GM18507 (cell line): ENCODE measurements at places on chromosomes 16 and 17.

DNA sequence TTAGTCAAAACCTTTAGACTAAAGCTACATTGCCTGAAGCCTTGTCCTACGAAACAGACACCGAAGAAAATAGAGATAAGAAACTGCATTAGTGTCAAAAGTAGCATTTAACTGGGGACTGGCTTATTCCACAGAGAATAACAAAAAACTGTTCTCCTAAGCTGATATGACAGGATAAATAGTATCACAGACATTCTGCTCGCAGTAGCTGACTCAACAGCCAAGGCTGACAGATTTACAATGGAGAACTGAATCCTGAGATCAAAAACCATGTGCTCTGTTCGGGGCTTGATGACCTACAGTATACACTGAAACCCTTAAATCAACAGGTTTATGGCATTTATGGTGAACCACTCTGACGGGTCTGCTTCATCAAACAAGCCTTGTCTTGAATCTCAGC lies 25.5 kb downstream of the ADAMTS18 start:
- no peak for DNase-seq

GRCh38 chr16:35745821-35746248 lies 2286.4 kb downstream of the TP53TG3F start:
- no peak for DNase-seq

GRCh38 chr16:66845791-66846221 lies 1.6 kb downstream of the CA7 start:
- no peak for DNase-seq

GRCh38 chr17:29136998-29137730 lies 43.0 kb downstream of the MYO18A start:
- DNase-seq, result no peak

GRCh38 chr17:72782985-72783701 lies 309.3 kb downstream of the SLC39A11 start:
- no peak for DNase-seq

- no peak for DNase-seq
Observed at GRCh38 chr16:88804173-88804551, 573 bp downstream of the CDT1 start.

DNA sequence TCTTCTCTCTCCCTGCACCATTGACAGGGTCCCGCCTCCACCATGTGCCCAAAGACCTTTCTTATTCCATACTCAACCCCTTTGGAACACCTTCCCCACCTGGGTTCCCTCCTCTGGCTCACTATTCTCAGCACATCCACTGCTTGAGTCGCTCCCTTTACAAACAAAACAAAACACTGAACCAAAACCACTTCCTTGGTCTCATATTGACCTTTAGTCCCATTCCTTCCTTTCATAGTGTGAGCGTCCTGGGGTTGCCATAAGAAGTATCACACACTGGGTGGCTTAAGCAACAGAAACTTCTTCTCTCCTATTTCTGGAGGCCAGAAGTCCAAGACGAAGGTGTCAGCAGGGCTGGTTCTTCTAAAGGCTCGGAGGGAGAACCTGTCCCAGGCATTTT lies 6.1 kb upstream of the TNRC6C start:
- DNase-seq, result no peak

- DNase-seq, result peak; percentile 43
Observed at GRCh38 chr17:2087597-2088211, 32.8 kb downstream of the HIC1 start.

DNA sequence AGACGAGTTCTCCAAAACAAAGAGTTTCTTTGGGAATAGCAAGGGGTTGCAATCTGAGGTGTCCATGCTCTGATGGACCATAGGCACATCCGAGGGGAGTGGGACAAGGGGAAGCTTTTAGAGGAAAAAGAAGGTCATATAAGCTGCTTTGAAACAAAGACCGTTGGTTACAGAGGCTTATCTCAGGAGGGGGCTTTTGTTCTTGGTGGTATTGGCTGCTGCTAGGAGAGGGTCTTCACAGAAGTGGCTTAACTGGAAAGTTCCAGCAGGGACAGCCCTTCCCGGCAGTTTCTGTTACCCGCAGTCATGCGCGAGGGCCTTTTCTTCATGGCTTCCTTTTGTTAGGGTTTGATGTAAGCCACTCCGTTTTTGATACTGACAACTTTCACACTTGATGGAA lies 76.0 kb downstream of the RAP1GAP2 start:
- no peak for DNase-seq

GRCh38 chr17:37691807-37692206 lies 48.6 kb upstream of the DDX52 start:
- DNase-seq, result no peak

DNA sequence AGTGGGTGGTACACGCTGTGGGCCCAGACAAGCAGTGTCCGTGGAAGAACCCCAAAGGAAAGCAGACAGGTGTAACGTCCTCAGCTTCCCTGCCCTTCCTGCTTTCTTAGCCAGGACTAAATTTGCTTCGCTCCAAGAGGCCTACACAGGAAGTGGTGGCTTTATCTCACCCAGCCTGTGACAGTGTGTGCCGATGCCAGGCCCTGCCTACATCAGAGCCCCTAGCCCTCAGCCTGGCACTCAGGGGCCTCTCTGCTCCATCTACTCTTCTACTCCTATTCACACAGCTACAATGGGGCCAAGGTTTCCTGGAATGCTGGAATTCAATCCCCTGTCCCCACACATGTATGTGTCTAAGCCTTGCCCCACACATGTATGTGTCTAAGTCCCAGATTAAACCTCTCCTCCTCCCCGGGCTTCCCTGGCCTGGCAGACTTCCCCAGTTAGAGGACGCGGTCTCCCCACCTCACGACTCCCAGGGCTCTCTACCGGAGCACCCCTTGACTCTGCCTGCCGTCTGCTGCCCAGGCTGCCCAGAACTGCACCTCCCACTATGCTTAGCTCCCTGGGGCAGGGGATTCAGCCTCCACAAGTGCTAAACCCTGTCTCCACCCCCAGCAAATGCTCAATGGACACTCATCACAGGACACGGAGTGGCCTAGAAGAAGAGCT lies 8.2 kb downstream of the PGAP3 start:
- no peak for DNase-seq

- no peak for DNase-seq
Observed at GRCh38 chr16:51120730-51121347, 30.2 kb downstream of the SALL1 start.

DNA sequence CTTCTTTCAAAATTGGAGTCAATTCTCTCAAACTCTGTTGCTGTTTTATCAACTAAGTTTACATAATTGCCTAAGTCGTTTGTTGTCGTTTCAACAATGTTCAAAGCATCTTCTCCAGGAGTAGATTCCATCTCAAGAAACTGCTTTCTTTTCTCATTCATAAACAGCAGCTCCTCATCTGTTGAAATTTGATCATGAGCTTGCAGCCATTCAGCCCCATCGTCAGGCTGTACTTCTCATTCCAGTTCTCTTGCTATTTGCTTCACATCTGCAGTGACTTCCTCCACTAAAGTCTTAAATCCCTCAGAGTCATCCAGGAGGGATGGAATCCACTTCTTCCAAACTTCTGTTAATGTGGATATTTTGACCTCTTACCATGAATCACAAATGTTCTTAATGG lies 230.6 kb downstream of the IRF8 start:
- DNase-seq, result no peak

DNA sequence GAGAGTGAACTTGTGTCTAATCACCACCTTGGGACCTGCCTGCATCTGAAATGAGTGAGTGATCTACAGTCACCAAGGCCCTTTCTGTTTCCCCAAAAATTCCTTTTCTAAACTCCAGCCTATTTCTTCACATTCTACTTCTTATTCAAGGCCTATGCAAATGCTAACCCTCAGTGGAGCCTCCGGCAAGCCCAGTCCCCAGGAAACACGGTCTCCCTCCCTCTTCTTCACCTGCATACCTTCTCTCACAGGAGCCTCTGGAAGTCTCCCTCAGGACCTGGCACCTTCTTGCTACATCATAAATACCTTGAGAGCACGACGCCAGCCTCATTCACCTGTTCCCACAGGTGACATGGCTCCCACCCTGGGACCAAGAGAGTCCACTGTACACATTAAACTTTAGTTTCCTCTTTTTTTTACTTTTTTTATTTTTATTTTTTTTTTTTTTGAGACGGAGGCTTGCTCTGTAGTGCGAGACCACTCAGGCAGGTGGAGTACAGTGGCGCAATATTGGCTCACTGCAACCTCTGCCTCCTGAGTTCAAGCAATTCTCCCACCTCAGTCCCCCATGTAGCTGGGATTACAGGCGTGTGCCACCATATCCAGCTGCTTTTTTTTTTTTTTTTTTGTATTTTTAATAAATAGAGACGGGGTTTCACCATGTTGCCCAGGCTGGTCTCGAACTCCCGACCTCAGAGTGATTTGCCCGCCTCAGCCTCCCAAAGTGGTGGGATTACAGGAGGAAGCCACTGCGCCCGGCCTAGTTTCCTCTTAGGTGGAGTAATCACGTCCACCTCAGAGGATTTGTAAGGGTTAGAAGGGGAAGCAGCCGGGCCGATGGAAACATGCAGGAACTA lies 97.3 kb downstream of the ANKRD11 start:
- no peak for DNase-seq

- DNase-seq, result no peak
Observed at GRCh38 chr17:2721603-2722002, 10.0 kb upstream of the CLUH start.

DNA sequence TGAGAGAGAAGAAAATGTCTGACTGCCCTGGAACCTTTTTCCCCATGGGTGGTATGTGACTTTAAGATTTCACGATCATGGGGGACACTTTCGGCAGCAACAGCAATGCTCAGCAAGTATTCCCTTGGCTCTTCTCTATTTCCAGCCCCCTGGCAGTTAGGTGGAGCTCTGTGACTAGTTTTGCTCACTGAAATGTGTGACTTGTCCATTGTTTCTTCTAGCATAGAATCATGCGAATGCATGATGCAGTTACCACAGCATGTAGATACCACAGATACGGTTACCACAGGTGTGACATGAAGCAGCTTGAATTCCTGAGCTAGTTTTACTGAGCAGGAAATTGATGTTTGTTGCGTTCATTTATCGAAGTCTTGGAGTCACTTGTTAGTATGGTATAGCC lies 1034.5 kb upstream of the EEF2KMT start:
- DNase-seq, result no peak

- DNase-seq, result no peak
Observed at GRCh38 chr16:28607116-28607623, 2.7 kb downstream of the SULT1A1 start.

DNA sequence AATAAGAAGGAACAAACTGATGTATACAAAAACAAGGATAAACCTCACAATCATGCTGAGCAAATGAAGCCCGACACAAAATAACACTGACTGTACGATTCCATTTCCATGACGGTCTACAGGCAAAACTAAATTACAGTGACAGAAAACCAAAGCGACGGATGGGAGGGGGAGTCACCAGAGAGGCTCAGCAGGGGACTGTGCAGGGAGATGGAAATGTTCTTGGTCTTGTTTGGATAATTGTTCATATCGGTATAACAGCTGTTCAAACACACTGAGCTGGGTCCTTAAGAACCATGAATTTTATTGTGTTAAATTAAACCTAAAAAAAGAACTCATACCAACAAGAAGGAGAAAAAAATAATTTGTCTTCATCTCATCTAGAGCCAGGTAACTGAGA lies 97.8 kb downstream of the NXN start:
- DNase-seq, result no peak

GRCh38 chr17:77495575-77495974 lies 354.8 kb downstream of the SEC14L1 start:
- DNase-seq, result no peak

DNA sequence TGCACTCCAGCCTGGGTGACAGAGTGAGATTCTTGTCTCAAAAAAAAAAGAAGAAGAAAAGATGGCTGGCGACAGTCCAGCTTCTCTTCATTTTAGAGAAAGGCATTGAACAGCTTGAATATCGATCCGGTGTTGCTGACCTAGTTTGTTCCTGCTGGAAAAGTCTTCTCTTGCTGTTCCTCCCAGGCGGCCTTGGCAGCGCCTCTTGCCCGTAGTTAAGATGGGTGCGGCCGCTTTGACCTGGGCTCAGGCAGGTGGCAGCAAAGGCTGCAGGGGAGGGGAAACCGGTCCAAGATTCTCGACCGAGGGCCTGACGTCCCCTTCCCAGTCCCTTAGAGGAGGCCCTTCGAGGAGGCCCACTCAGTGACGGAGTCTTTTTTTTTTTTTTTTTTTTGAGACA lies 3.8 kb upstream of the ZNF764 start:
- no peak for DNase-seq

DNA sequence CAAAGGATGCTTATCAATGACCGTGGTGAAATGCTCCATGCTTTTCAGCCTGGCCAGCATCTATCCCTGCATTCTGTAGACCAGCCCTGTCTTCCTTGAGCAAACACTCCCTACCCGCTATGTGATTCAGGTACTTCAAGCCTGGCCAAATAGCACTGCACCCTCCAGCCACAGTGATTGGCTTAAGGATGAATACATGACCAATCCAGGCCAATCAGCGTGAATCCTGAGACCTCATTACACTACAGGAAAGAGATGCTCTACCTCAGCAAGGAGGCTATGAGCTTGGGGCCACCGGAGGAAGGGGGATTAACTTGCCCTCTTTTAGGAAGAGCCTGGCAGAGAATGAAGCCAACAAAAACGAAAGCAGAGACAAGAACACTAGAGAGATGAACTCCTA lies 162.5 kb downstream of the ZNF423 start:
- DNase-seq, result no peak

DNA sequence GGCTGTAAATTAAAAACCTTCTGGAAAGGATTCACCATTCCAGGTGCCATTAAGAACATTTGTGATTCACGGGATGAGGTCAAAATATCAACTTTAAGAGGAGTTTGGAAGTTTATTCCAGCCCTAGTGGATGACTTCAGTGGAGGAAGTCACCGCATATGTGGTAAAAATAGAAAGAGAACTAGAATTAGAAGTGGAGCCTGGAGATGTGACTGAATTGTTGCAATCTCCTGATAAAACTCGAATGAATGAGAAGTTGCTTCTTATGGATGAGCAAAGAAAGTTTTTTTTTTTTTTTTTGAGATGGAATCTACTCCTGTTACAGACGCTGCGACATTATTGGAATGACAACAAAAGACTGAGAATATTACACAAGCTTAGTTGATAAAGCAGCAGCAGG lies 26.7 kb downstream of the CCL4 start:
- DNase-seq, result no peak

GRCh38 chr17:4949321-4950074 lies 1.2 kb upstream of the PFN1 start:
- DNase-seq, result no peak

DNA sequence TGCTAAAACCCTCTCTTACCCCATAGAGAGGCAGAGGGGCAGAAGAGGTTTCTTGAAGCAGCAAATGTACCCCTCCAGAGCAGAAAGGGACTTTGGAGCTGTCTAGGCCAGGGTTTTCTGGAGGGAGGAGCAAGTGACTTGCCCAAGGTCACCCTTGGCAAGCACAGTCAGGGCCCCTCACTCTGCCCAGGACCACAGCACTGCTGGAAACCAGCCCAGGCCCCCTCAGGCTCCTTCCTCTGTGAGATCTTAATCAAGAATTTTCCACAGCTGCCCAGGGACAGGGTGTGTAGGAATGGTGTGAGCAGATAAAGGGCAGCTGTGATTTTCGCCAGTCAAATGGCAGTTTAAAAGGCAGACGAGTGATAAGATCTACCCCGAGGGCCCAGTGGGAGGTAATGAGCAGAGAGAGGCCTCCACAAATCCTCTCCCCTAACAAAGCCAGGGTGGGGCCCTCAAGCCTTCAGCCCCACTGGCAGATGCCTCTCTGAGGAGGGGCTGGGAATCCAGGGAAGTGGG lies 3.9 kb upstream of the SLC12A3 start:
- DNase-seq, result no peak
